ENCODE measurements at places on chromosomes 1 and 21.

DNA sequence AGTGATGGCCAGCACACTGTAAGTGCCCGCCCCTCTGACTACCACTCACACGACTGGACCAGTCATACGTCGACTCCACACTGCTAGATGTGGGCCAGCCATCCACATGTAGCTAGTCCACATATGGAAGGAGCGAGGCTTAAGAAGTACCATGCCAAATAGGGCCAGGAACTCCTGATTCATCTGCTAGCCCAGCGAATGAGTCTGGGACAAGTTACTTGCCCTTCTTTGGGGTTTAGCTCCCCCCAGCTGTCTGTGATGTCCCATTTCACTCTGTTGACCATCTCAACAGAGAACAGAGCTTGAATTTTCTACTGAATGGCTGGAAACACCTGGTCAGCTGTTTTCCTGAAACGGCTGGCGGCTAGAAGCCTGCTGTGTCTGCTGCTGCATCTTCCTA, 5.8 kb downstream of the CSRP1 start:
- no peak for DNase-seq

DNA sequence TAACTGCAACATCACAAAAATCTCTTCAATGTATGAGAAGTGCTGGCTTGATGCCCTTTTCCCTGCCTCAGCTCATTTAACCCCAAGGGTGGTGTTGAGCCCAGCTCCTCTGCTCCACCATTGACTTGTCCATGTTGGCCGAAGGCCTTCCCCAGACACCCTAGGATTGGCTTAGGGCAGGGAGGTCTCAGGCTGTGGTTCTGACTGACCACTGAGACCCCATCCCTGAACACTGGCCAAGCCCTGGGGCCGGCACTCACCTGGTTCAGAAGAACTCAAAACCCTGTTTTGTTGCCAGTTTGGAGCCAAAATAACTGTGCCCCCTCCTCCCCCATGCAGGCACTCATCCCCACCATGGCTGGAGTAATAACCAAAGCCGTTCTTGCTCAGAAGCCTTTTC, 38.6 kb downstream of the NENF start:
- no peak for DNase-seq

GRCh38 chr1:54002544-54003248, 15.3 kb downstream of the LDLRAD1 start:
- no peak for DNase-seq

DNA sequence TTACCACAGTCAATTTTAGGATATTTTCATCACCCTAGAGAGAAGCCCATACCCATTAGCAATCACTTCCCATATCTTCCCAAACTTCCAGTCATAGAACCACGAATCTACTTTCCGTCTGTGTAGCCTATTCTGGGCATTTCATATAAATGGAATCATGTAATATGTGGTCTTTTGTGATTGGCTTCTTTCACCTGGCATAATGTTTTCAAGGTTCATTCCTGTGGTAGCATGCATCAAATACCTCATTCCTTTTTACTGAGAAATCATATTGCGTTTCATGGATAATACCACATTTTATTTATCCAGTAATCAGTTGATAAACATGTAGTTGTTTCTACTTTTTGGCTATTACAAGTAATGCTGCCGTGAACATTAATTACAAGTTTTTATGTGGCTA, 21.5 kb downstream of the DESI2 start:
- no peak for DNase-seq

DNA sequence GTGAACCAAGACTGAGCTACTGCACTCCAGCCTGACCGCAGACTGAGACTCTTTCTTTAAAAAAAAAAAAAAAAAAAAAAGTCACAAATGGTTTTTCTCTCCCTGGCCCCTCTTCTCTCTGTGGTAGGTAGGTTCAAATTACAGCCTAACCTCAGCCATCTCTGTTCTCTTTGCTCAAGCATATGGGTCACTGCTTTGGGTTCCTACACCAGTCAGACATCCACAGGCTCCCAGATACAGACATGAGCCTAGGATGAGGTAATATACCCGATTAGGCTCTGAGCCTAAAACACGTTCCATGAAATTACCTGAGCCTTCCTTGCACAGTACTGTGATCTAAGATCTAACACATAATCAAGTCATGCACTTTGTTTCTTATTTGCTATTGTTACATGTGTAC, 90.5 kb upstream of the JAK1 start:
- DNase-seq = no peak

DNA sequence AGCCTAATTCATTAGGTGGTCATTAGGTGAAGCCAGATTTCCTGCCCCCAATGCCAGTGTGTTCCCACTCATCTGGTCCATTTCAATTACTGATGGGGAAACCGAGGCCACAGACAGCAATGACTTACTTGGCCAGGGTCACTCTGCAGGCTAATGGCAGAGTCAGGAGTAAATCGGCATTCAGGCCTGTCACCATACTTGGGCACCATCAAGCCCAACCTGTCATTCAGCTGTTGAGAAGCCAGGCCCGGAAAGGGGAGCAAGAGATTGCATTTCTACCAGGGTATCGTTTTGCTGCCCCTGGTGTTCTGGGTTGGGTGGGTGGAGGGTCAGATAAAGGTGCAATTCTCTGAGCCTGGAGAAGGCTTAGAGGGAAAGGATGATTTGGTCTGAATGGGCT, 8.0 kb upstream of the TMEM61 start:
- DNase-seq = no peak

DNA sequence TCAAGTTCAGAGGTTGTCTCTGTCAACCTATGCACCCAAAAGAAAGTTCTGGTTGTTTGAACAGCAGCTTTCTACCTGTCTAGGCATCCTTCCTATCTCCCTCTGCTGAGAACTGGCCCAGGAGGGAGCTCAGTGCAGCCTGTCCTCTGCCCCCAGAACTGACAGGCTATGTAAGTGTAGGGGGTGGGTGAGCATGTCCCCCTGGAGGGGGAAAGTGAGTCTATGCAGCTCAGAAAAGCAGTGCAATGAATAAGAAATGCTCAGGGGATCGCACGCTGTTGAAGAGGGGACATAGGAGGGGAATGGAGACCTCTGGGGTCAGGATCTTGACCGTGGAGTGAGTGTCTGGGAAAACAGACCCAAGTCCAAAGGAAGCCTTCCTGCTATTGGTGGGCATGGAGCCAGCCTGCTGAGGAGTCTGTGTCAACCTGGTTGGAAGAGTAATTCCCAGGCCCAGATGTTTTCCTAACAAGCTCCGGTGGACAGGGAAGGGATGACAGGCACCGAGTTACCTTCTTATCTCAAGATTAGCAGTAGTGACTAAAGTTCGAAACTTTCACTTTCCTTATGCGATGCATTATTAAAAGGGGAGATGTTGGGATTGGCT, 26.1 kb upstream of the FHAD1 start:
- no peak for DNase-seq

- no peak for DNase-seq
Measured at GRCh38 chr1:116661633-116662032, 5.9 kb downstream of the IGSF3 start.

DNA sequence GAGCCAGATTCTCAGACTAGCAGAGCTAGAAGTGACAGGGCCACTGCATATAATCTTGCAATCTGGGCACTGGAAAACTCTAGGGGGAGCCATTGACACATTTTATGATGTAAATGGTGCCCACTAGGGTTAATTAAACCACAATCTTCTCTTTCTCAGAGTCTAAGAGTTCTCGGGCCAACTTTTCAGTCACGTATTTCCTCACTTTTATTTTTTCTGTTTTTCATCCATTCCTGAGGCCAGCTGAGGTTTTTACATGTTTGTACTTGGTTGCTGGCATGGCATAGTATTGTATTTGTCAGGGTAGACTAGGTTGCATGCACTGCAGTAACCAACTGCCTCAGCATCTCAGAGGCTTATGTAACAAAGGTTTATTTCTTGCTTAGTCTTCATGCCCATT, 138.2 kb downstream of the ZNF326 start:
- no peak for DNase-seq

GRCh38 chr1:150973836-150974579, 627 bp downstream of the CERS2 start:
- peak; percentile 24 for DNase-seq

- no peak for DNase-seq
Measured at GRCh38 chr1:212774584-212774983, 17.0 kb downstream of the NSL1 start.

GRCh38 chr1:64387389-64388285, 82.3 kb upstream of the CACHD1 start:
- no peak for DNase-seq

GRCh38 chr1:191085121-191085520, 607.5 kb upstream of the BRINP3 start:
- DNase-seq = no peak

- DNase-seq = no peak
Measured at GRCh38 chr21:34974162-34974981, 74.7 kb downstream of the RUNX1 start.

- DNase-seq = no peak
Measured at GRCh38 chr1:35808450-35809113, 766 bp downstream of the AGO4 start.

DNA sequence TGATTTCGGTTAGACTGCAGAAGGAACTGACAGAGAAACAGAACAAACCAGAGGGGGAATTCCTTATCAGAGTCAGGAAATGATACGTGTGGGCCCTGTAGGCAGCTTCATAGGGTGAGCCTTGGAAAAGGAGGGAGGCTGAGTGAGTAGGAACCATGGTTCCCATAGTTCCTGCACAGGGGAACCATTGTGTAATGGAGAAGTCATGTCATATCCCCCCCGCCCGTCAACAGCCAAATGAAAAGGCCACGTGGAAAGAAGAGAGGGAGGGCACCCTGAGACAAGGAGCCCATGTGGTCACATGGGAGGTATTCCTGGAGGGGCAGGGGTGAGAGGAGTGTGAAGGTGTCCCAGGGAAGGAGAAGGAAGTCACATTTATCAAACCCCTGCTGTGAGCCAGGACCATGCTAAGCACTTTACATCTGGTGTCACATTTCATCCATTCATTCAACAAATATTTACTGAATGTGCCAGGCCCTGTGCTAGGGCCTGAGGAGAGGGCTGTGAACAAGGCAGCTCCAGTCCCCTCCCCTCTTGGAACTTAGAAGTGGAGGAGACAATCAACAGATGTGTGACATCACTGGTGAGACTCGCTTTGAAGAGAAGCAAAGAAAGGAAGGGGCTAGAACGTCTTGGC, 15.7 kb upstream of the FGR start:
- no peak for DNase-seq

- no peak for DNase-seq
Measured at GRCh38 chr1:117122330-117123025, 929 bp upstream of the TRIM45 start.

GRCh38 chr1:167635156-167635648, 5.2 kb downstream of the RCSD1 start:
- no peak for DNase-seq

DNA sequence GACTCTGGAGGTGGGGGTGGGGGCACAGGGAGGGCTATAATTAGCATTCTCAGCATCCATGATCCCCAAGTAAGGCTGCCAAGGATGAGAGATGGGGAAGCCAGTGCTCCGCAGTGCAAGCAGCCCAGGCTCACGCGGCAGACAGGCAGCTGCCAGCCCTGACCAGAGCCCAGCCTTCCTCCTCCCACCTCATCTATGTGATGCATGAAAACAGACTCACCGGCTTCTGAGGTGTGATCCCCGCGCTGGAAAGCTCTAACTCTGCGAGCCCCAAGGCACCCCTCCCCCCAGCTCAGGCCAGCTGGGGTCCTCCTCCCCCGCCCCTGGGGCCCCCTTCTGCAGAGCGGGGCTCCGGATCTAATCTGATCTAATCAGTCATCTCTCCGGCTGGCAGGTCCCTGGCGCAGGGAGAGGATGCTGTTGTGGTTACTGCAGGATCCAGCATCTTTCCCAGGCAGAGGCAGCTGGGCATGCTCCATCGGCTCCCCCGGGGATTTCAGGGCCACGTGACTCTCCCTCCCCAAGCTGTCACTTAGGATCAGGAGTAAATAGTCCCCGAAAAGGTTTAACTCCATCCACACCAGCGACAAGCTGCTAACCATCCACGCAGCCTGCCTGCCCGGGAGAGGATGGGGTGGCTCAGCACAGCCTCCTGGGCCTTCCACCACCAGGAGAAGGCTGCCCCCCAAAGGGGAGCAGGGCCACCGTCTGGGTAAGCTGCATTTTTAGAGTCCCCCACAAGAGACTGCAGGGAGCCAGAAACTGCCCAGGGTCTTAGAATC, at the start of gene PLEKHA6:
Gene PLEKHA6 (minus strand): TSS at position 456 of the 782 bp plus-strand sequence. CDS start 86,202 bp downstream, outside the sequence.
- no peak for DNase-seq

DNA sequence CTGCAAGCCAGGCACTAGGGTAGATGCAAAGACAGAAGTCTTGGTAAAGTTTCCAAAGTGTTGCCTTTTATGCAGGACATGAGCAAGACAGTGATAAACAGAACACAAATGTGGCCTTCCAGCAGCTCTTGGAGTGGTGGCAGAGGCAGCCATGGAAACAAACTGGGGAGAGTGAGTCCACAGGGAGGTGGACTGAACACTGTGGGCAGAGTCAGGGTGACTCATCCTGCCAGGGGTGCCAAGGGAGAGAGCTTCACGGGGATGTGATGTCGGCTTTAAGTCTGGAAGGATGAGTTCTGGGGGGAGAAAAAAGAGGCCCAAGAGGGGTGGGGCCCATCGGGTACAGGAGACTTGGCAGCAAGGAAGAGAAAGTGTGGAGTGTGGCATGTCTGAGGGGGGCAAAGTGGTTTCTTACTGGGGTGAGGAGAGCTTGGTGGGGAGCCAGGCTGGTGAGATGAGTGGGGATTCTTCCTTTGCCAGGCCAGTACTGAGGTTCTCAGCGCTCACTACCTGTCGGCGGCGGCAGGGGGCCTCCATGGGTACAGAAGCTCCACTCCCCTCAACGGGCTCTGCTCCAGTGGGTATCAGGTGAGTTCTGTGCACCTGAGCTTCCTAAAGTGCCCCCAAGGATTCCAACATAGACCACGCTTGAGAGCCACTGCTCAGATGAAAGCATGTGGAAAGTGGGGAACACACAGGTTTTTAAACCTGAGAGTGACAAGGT, 41.8 kb downstream of the KIAA0040 start:
- DNase-seq = no peak

- DNase-seq = no peak
Measured at GRCh38 chr1:44425341-44426082, 20.5 kb downstream of the RNF220 start.

DNA sequence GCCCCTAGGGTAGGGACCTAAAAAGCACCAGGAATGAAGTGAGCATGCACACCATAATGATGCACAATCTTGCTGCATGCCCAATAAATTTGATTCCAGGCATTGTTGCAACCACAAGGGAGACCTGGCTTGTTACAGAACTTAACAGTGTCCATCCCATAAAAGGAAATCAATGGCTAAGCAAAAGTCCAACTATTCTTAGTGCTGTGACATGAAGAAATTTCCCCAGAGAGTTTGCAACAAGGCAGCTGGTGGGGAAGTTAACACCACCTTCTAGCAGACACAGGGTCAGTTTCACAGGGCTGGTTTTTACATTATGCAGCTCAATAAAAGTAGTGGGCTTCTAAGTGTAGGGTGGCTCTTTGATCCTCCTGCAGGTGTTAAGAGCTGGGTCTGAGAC, 221.1 kb downstream of the KCNJ6 start:
- no peak for DNase-seq

- no peak for DNase-seq
Measured at GRCh38 chr21:24131056-24131455, 1476.2 kb downstream of the MRPL39 start.

GRCh38 chr1:246067432-246068216, 439.5 kb downstream of the SMYD3 start:
- DNase-seq = no peak
